Osteocyte (in vitro differentiated cells): ENCODE measurements at places on chromosomes 1 and 21. TPM values are rescaled to one million over a fixed set of nuclear protein-coding genes. Genes with fewer than 3 reads are reported as not detected.

APCS gene
- total RNA-seq, result not detected in 2 replicates

DNA sequence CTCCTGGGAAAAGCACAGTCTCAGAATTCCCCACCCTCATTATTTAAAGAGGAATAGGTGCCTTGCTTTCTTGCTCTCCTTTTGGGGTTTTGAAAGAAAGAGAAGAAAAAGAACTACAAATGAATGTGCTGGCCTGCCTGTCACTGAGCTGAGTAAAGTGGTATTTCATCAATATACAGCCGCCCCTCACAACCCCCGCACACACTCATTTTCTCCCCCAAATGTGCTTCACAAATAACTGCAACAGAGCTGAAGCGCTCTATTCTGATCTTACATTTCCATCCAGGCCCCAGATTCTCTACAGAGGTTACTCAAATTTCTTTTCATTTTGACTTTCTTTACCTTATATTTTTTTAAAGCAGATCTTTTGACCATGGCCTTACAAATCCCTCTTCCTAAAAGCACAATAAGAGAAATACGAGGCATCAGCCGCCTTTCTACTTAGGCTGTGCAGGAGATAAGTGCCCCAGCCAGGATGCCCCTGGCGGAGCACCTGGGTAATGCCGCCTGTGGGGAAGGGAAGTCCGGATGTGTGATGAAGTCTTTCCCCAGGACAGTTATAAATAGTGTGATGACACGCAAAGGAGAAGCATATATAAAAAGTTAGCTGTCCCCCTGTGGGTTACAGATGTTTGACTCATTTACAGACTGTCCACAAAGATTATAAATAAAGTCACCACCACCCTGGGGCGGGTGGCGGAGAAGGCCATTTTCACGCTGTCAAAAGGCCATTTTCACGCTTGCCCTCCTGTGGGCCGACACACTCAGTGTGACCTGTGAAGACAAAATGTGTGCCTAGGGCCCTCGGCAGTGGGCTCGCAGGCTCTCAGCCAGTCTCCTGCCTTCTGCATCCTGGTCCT is 6.5 kb downstream of the KCNN3 start:
- no peak for DNase-seq

FCRLB gene
- total RNA-seq, result 0.27 TPM in 1 of 2 replicates, not detected in the other

GRCh38 chr1:16371725-16372124 is 4.7 kb downstream of the SZRD1 start:
- DNase-seq, result no peak

DNA sequence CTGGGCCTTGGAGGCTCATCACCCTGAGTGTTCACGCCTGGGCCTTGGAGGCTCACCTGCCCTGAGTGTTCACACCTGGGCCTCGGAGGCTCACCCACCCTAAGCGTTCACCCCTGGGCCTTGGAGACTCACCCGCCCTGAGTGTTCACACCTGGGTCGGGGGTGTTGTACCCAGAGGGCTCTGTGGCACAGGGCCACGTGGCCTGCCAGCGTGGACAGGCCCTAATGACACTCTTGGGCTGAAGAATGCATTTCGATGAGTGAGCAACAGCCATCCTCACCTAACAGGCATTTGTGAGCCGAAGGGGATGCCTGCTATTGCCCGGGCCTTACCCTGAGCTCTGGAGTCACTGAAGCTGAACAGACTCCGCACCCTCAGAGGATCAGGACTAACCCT is 17.5 kb downstream of the SLC19A1 start:
- no peak for DNase-seq

GRCh38 chr1:45647248-45648021 is 23.6 kb upstream of the CCDC17 start:
- no peak for DNase-seq
